ENCODE measurements at places on chromosomes 1 and 21. TPM values are rescaled to one million over a fixed set of nuclear protein-coding genes. Genes with fewer than 3 reads are reported as not detected.

The NR5A2 gene
- total RNA-seq: 5.0 TPM

The PRKACB gene
- 29.1 TPM for total RNA-seq

The HCRTR1 gene
- total RNA-seq: not detected

The ADGRB2 gene
- 3.7 TPM for total RNA-seq

The PRAMEF4 gene
- not detected for total RNA-seq

The ORC1 gene
- 0.26 TPM for total RNA-seq

The TM2D1 gene
- 109 TPM for total RNA-seq

GRCh38 chr1:22685591-22686059 is 25.0 kb upstream of the EPHB2 start:
- DNase-seq: peak; percentile 18

GRCh38 chr1:156959414-156959813 is 39.0 kb downstream of the LRRC71 start:
- DNase-seq: no peak

DNA sequence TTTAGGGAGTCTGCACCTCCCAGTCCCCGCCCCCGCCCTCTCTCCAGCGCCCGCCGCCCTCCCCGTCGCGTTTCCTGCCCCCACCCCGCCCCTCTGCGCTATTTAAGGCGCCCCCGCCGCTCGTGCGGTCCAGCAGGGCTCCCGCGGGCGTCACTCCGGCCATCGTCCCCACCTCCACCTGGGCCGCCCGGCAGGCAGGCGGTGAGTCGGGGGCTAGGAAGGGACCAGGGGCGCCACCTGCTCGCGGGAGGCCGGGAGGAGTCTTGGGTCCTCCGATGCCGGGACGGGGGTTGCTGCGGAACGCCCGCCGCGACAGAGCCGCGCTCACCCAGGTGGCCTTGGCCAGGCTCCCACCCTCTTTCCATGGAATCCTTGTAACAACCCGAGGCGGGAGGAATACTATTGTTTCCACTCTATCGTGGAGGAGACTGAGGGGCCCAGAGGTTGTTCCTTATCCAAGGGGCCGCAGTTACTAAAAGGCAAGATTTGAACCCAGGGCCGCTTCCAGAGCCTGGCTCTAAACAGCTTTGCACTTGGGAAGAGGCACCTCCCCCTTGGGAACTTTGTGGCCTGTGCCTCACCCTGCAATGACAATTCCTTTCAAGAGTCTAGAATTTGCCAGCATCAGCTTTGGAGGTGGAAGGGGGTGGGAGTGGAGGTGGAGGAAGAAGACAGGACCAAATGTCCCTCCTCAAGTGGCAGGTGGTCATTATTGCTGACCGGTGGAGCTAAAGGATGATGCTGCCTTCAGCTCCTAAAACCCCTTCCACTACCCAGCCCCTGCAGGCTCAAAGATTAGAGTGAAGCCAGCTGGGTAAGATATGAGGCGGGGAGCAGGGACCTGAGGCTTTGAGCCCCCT is at the start of gene GJA4:
Gene GJA4 (plus strand): TSS at position 132 of the 860 bp plus-strand sequence. CDS start 1,215 bp downstream, outside the sequence.
- DNase-seq: no peak

- peak; percentile 17 for DNase-seq
Observed at GRCh38 chr1:35707601-35708440, 10.9 kb downstream of the C1orf216 start.

Measured in uterus (tissue), 4 donors.